ENCODE measurements at places on chromosomes 1 and 21.

DNA sequence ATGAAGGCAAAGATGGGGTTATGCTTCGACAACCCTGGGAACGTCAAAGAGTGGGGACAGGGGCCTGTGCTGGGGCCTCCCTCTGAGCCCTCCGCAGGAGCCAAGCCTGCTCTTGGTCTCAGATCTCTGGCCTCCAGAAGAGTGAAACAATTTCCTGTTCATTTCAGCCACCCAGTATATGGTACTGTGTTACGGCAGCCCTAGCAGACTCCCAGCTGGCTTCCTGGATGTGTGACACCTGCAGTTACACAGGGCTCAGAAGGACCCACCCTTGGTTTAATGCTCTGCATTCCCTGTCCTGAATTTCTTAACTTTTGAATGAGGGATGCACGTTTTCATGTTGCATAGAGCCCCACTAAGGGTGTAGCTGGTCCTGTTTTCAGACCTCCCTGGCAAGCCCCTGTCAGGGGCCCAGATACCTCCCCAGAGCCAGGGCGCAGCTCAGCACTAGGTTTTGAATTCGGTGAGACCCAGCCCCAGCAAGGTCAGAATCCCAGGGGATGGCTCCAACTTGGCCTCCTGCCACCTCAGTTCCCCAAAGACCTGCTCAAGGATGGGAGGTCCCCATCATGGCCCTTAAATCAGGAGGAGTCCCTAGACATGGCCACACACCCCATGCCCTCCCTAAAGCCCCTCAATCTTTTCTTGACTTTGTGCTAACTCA, 79.0 kb upstream of the IFFO2 start:
- no peak for DNase-seq

DNA sequence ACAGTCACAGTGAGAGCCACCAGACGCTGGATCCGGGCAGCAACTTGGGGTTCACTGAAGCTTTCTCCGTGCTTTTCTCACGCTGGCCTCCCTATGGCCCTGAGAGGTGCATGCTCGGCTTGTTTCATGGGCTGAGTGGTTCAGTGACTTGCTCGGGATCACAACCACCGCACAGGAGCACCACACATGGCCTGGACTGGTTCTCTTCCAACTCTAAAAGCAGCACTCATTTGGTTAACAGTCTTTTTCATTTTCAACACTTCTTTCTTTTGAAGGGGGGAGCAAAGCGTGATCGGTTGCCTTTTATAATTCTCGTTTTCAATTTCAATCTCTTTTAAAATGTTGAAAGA, 26.2 kb downstream of the UBIAD1 start:
- DNase-seq: no peak

GRCh38 chr1:248872752-248873408, 14.0 kb upstream of the ZNF692 start:
- no peak for DNase-seq

DNA sequence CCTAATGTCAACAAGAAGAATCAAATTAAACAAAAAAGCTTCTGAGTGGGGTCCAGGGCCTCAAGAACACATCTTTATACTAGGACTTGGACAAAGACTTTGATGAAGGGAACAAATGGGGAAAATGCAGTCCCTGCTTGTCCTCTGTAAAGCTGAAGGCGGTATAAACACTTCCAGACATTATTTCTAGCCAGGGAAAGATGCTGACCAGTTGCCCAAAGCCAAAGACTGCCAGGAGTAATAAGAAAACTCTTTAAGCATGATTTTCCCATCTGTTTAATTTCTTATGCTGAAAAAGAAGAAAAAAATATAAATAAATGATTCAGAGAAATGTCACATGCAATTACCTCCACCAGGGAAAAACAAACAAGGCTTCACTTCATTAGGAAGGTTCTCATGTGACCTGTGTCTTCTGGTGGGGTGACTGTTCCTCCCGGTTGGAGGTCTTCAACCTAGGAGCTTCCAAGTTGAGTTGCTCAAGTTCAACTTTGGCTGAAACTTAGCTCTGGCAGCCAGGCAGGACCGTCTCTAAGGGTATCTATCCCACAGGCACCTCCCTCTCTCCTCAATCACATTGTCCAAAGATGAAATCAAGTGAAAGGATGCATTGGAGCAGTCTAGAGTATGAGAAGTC, 65.2 kb upstream of the KCNE2 start:
- no peak for DNase-seq

Data from CD4-positive, alpha-beta T cell treated with Interleukin-4 for 1 hour (primary cell).